ENCODE measurements at places on chromosomes 5 and 9. TPM values are rescaled to one million over a fixed set of nuclear protein-coding genes. Genes with fewer than 3 reads are reported as not detected.
A peak's percentile ranks its signal among the peaks of the same experiment; 100 is the strongest.

The DEPDC1B gene
- 5.3 TPM for total RNA-seq

The EQTN gene
- 1.5 TPM for total RNA-seq

The ACOT12 gene
- not detected for total RNA-seq

The KIF20A gene
- 6.5 TPM for total RNA-seq

DNA sequence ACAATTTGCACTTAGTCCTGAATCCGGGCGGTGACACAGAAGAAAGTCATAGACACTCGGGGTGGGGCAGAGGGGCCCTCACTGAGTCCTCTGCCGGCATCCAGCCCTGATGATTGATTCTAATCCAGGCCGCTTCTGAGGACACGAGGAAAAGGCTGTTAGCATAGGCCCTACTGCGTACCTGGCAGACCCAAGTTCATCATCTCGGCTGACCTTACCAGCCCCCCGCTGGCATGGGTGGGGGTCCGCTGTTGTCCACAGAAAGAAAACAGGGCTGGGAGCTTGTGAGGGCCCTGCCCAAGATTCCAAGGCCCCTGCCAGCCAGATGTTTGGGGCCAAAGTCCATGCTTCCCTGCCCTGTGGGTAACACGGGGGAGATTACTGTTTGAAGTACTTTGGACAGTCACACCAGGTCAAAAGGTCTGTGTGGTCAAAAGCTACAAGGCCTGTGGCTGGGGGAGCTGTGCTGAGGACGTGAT, 24.5 kb downstream of the ERGIC1 start:
- no peak for DNase-seq

- no peak for DNase-seq
Measured at GRCh38 chr5:41747301-41747700, 122.9 kb downstream of the OXCT1 start.

GRCh38 chr9:102700936-102701335, 294.2 kb upstream of the CYLC2 start:
- DNase-seq = no peak

DNA sequence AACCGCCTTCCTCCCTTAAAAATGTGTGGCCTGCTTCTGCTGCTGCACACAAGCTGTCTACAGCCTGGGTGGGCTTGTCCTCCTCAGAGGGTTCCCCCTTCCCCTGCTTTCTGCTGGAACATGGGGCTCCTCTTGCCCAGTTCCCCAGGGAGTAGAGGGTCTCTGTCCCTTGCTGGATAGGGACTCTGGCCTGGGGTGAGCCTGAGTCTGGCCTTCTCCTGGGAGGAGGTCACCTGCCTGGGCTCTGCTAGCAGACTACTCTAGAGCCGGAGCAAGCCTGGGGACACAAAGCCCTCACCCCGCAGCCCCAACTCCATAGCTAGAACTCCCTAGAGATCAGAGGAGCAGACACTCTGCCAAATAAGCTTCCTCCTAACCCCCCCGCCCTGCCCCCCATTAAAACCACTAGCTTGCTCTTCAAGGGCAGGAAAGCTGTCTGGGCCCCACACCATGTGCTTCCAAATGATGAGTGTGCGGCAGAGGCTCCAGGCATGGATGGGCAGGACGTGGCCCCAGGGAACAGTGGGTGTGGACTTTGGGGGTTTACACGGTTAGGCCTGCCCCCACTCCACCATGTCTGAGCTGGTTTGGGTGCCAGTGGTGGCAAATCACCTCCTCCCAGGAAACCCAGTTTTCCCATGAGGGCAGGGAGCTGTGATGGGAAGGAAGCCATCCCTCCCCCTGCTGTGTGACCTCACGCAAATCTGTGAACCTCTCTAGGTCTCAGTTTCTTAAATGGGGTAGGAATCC, 10.0 kb downstream of the TCF7 start:
- DNase-seq = no peak

DNA sequence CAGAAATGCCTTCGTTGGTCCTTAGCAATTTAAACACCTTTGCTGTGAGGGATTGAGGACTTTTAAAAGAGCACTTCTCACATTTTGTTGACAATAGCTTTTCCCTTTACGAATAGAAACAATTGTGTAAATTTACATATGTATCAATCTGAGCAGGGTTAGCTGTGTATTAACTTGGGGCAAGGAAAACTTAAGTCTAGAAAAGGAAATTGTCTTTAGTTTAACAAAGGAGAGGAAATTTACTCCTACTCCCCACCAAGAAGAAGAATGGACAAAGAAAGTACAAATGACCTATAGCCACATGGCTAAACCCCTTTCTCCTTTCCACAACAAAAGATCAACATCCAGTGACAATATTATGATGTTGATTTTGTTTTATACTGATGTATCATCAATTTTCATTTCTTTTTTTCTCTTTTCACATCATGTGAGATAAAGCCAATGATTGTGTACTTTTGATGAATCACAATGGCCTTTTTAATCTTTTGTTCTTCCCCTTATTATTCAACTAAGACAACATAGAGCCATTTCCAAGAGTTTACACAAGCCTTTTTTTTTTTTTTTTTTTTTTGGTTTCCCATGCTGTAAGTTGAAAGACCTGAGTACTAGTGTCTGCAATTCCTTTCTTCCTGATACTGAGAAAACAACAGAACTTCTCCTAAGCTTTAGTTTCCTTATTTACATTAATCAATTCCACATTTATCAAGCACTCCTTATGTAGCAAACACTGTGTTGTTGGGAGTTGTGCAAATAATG, 19.0 kb downstream of the FOXB2 start:
- DNase-seq = no peak

DNA sequence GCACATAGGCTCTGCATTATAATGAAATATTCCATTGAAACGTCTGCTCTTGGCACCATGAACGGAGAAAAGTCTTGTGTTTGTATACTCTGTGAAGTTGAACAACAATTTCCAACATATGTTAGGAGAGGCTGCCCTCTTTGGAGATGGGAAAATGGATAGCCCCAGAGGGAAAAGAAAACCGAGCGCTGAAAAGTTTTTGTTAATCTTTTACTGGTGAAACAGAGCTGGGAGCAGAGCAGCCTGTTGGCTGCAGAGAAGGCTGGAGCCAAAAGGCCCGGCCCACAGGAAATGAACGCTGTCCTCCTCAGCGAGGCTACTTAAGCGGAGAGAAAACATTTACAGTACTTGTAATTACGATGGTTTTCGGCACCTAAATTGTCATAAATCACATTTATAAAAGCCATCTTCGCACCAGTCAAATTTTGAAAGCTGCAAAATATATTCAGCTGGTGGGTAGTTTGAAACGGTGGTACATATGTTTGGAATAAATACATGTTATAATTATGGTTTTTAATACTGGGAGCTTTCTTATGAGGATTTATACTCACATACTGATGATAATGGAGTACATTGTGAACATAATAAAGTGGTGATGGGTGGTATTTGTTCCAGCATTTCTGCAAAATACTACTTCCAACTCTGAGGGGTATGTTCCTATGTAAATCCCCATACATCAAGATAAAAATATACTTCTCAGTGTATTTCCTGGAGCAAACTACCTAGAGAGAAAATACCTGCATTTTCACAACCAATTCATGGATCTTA, 129.6 kb upstream of the CNTLN start:
- DNase-seq = peak; percentile 58

- no peak for DNase-seq
Measured at GRCh38 chr5:50445296-50445949, 4.3 kb upstream of the EMB start.

- no peak for DNase-seq
Measured at GRCh38 chr5:174527916-174528540, 196.4 kb upstream of the MSX2 start.

- DNase-seq = peak; percentile 58
Measured at GRCh38 chr9:105656131-105656921, 5.9 kb upstream of the TAL2 start.
